ENCODE measurements at places on chromosomes 3 and 15.

- DNase-seq = no peak
These were observed at the start of gene AGBL1 for GRCh38 chr15:86079508-86080266. AGBL1 (plus strand) TSS chr15:86079871.

GRCh38 chr3:185813205-185813604 is 11.6 kb downstream of the IGF2BP2 start:
- no peak for DNase-seq

GRCh38 chr15:56792211-56792610 is 58.9 kb upstream of the ZNF280D start:
- DNase-seq = no peak

- no peak for DNase-seq
These were observed 51.5 kb downstream of the CMTM6 start for GRCh38 chr3:32450992-32451659.

DNA sequence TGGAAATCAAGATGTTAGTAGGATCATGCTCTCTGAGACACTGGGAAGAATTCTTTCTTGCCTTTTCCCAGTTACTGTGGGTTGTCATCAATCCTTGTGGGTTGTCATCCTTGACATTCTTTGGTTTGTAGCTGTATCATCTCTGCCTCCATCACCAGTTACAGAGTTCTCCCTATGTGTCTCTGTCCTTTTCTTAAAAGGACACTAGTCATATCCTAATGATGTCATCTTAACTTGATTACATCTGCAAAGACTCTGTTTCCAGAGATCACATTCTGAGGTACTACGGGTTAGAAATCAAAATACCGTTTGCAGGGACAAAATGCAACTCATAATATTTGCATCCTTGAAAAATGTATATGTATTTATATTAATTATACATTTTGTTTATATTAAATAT is 500.4 kb downstream of the ZBBX start:
- no peak for DNase-seq
